Small intestine (tissue), 16 donors: ENCODE measurements at places on chromosomes 4 and X. TPM values are rescaled to one million over a fixed set of nuclear protein-coding genes. Genes with fewer than 3 reads are reported as not detected.

TEC gene
- polyA plus RNA-seq: 3.8 TPM

CENPVL2 gene
- polyA plus RNA-seq: not detected

PPP4R3C gene
- not detected for polyA plus RNA-seq

MSMO1 gene
- 35.6 TPM for polyA plus RNA-seq

RRAGB gene
- polyA plus RNA-seq: 25.7 TPM

MID1 gene
- 3.4 TPM for polyA plus RNA-seq

DNA sequence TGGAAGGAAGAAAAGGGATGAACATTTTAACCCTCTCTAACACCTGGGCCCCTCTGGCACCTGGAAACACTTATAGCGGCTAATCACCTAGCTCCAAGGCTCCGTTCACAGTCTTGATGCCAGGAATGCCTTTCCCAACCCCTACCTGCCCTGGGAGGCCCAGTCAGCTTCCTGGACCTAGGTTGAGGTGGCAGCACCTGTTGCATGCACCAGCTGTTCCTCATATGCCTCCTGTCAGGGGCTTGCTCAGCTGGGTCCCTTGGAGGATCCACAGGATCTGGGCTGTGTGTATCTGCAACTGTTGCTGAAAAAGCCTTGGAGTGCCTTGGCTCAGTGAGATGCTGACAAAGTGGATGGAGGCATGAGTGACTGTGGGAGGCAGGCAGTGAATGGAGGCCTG is 4.4 kb downstream of the CFP start:
- no peaks in the 10 kb centered on the region for H3K4me1 ChIP-seq
- no peak overlapping the region for H3K27ac ChIP-seq
- no peak overlapping the region for H3K4me3 ChIP-seq
- DNase-seq: no peak
- no peaks in the 10 kb centered on the region for H3K36me3 ChIP-seq

DNA sequence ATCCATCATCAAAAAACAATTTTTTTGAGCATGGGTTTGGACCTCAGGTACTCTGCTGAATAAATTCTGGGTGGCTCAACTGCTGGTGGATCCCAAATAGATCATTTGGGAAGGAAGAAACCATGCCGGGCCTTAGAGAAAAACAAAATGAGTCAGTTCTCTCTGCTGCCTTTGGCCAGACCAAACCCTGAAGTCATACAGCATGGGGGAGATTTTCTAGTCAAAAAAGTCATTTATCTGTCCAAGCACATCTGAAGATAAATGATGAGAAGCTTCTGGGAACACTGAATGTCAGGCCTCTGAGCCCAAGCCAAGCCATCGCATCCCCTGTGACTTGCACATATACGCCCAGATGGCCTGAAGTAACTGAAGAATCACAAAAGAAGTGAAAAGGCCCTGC is 261.4 kb downstream of the DHX15 start:
- DNase-seq: no peak
- no peaks in the 10 kb centered on the region for H3K36me3 ChIP-seq
- no peak overlapping the region for H3K27ac ChIP-seq
- no peak overlapping the region for H3K4me3 ChIP-seq
- no peaks in the 10 kb centered on the region for H3K4me1 ChIP-seq
- no peaks in the 10 kb centered on the region for H3K27me3 ChIP-seq

GRCh38 chrX:71292669-71293365 is 8.7 kb upstream of the ITGB1BP2 start:
- no peak for DNase-seq
- no peaks in the 10 kb centered on the region for H3K4me1 ChIP-seq
- H3K27me3 ChIP-seq: no peaks in the 10 kb centered on the region
- no peak overlapping the region for H3K27ac ChIP-seq

DNA sequence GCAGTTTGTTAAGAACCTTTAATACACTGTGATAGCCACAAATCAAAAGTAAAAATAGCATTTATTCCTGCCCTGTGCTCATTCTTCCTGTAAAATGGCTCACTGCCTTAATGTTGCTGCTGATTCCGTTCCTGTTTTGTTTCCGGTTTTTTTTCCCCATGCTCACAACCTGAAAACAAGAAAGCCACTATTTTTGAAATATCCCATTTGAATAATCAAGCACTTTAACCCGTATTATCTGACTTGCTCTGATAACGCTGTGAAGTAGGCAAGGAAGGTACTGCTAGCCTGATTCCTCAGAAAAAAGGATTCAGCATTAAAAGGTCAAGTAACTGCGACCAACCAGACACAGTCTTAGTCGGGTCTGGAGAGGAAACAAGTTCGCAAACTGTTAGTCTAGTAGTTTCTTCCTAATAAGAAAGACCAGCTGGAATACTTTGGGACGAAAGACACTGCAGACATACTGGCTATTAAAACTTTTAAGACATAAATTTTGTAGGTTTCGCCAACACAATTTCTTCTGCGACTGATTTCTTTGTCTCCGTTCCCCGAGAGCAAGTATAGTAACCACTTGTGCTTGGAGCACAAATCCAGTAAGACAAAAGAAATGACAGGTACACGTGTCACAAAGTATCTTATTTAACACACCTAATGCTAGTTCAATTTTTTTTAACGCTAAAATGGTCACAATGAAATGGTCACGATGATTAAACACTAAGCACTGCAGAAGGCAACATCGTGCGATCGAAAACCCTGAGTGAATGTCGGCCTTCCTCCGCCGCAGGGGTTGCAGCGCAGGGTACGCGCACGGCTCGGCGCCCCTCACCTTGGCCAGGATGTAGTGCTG is 802 bp downstream of the COX18 start:
- peak overlapping the region; percentile 92 for H3K27ac ChIP-seq
- no peaks in the 10 kb centered on the region for H3K27me3 ChIP-seq
- H3K4me1 ChIP-seq: peaks cover 13% of the 10 kb centered on the region
- DNase-seq: peak; percentile 68
- peaks cover 2% of the 10 kb centered on the region for H3K36me3 ChIP-seq
- H3K4me3 ChIP-seq: peak overlapping the region; percentile 83

- H3K4me1 ChIP-seq: no peaks in the 10 kb centered on the region
- H3K27ac ChIP-seq: no peak overlapping the region
These were observed 50.6 kb downstream of the ATP10D start for GRCh38 chr4:47535567-47536147.

- H3K4me1 ChIP-seq: peaks cover 7% of the 10 kb centered on the region
- H3K27ac ChIP-seq: no peak overlapping the region
- no peaks in the 10 kb centered on the region for H3K36me3 ChIP-seq
- no peak for DNase-seq
- H3K4me3 ChIP-seq: no peak overlapping the region
These were observed 243.3 kb downstream of the FSTL5 start for GRCh38 chr4:161920304-161921052.

DNA sequence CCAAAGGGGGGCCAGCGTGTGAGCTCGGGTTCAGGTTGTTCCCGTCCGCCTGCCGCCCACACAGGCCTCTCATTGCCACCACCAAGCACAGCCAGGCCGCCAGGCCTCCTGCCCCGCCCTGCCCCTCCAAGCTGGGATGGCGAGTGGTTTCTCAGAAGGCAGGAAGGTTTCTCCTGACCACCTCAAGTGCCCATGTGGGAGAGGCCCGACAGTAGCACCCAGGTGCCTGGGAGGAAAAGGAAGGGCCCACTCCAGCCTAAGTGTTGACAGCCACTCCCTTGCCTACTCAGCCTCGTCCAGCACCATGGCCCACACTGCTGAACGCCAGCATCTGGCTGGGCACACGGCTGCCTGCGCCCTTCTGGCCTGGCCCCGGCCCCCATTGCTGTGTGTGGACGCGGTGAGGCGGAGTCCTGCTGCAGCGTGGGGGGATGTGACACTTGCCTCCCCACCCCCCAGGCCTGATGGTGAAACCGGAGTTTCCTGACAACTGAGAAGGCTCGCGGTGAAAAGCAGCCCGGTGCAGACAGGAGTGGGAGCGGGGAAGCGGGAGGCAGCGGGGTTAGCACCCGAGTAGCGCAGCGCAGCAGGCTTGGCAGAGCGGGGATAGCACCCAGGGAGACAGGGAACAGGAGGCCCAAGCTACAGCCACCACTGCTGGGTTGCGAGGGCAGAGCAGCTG is 19.2 kb downstream of the FLNA start:
- peaks cover 84% of the 10 kb centered on the region for H3K36me3 ChIP-seq
- H3K4me3 ChIP-seq: no peak overlapping the region
- no peak for DNase-seq
- H3K27ac ChIP-seq: no peak overlapping the region

GRCh38 chr4:688854-689681 is at the start of gene SLC49A3:
Gene SLC49A3, minus strand, starts transcription at chr4:689151. Its CDS starts 24 bp downstream, at chr4:689127.
- no peaks in the 10 kb centered on the region for H3K36me3 ChIP-seq
- H3K4me1 ChIP-seq: peaks cover 5% of the 10 kb centered on the region
- H3K27me3 ChIP-seq: no peaks in the 10 kb centered on the region
- DNase-seq: no peak
- H3K4me3 ChIP-seq: peak within 1 kb of the TSS; percentile 36
- peak within 1 kb of the TSS; percentile 84 for H3K27ac ChIP-seq

DNA sequence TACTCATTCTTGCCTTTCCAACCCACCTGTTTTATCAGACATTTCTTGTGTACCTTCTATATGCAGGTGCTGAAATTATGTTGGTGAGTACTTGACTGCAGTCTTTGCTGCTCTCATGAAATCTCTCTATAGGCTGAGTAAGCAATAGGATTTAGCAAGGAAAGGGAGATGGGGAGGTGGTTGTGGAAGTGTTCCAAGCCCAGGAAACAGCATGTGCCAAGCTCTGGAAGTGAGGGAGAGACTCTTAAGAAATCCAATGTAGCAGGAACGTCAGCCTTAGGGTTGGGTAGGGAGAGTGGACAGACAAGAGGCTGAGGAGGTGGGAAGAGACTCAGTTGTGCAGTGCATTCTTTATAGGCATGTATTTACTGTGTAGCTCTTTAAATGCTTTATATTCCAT is 5.6 kb downstream of the SEPTIN11 start:
- H3K27me3 ChIP-seq: no peaks in the 10 kb centered on the region
- H3K4me1 ChIP-seq: peaks cover 24% of the 10 kb centered on the region
- no peaks in the 10 kb centered on the region for H3K36me3 ChIP-seq
- H3K27ac ChIP-seq: no peak overlapping the region

DNA sequence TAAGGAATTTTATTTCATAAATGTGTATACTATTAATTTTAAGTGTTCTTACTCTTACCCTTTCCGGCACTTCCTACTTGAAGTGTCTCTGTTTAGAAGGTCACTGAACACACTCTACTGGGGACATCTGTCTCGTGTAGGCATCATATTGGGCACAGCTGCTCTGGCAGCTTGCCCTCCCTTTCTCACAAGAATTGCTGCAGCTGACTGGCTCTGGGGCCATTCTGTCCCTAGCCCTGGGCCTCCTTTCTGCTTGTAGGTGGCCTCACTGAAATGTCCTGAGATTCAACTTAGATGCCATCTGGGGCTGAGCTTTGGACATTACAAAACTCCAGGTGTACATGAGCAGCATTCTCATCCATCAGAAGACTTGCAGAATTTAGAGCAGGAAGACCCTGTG is 49.6 kb downstream of the SMAD1 start:
- no peaks in the 10 kb centered on the region for H3K4me1 ChIP-seq
- H3K4me3 ChIP-seq: no peak overlapping the region
- peaks cover 10% of the 10 kb centered on the region for H3K36me3 ChIP-seq
- no peak for DNase-seq

DNA sequence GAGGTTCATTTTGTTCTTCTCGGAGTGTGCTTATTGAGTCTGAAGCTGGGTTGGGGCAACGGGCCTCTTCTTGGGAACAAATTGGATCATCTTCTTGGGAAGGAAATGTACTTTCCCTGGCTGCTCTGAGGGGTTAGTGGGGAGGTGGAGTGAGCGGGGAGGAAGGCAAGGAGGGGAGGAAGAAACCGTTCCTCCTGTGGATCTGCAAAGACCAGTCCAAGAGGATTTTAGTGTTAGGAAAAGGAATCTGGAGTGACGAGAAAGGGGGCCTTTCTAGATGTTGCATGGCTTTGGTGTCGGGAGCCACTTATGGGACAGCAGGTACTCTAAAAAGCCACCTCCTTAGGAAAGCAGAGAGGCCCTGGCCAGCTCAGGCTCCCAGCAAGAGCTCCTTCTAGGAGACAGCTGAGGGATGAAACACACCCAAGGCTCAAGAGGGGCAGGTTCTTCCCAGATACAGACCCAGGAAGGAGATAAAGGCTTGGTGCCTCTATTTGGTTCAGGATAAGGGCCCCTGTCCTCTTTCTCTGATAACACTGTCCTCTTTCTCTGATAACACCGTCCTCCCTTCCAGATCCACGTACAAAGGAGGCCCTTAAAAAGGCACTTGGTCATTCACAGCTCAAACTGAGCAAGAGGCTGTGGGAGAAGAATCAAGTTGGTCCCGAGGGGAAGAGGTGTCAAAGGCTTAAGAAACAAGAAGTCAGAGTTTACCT is 451 bp downstream of the SOD3 start:
- H3K4me3 ChIP-seq: peak overlapping the region; percentile 7
- peaks cover 3% of the 10 kb centered on the region for H3K4me1 ChIP-seq
- no peak overlapping the region for H3K27ac ChIP-seq
- H3K27me3 ChIP-seq: peaks cover 2% of the 10 kb centered on the region
- DNase-seq: no peak

DNA sequence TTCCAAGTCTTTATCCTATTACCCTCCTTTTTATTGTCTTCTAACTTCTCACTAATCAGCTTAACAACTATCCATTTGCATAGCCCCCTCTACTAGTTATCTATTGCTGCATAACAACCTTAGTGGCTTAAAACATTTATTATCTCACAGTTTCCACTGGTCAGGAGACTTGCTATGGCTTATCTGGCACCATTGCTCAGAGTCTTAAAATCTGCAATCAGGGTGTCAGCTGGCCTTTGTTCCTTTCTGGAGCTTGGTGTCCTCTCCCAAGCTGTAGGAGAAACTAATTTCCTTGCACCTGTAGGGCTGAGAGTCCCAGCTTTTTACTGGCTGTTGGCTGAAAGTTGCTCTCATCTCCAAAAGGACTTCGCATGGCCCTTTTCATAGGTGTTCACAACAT is 137.0 kb upstream of the SMIM31 start:
- DNase-seq: no peak
- no peaks in the 10 kb centered on the region for H3K4me1 ChIP-seq
- no peak overlapping the region for H3K27ac ChIP-seq
- no peaks in the 10 kb centered on the region for H3K27me3 ChIP-seq

GRCh38 chr4:109041463-109042360 is 260.7 kb downstream of the COL25A1 start:
- no peak overlapping the region for H3K4me3 ChIP-seq
- no peaks in the 10 kb centered on the region for H3K27me3 ChIP-seq
- no peaks in the 10 kb centered on the region for H3K4me1 ChIP-seq
- no peak for DNase-seq
